ENCODE measurements at places on chromosomes 16 and 17. TPM values are rescaled to one million over a fixed set of nuclear protein-coding genes. Genes with fewer than 3 reads are reported as not detected.

The TMEM106A gene
- polyA plus RNA-seq, result 13.7 TPM

The HEATR3 gene
- 20.2 TPM for polyA plus RNA-seq

The NLRP1 gene
- polyA plus RNA-seq, result 47.1 TPM

The GSE1 gene
- polyA plus RNA-seq, result 59.5 TPM

The OR2C1 gene
- 0.52 TPM for polyA plus RNA-seq

The PLLP gene
- polyA plus RNA-seq, result 19.4 TPM

The ZNF423 gene
- polyA plus RNA-seq, result 26.0 TPM

The CA10 gene
- polyA plus RNA-seq, result 11.7 TPM

The BRIP1 gene
- polyA plus RNA-seq, result 11.3 TPM

The KRTAP2-2 gene
- polyA plus RNA-seq, result not detected

The ABCA8 gene
- polyA plus RNA-seq, result 1.5 TPM

The MGAT5B gene
- 1.4 TPM for polyA plus RNA-seq

The GINS3 gene
- 11.5 TPM for polyA plus RNA-seq

The NOG gene
- polyA plus RNA-seq, result 1.4 TPM

The KRTAP1-1 gene
- polyA plus RNA-seq, result not detected

The TLCD3B gene
- 0.74 TPM for polyA plus RNA-seq

The NXN gene
- polyA plus RNA-seq, result 33.3 TPM

The TRAF7 gene
- polyA plus RNA-seq, result 54.8 TPM

The CCDC154 gene
- 2.2 TPM for polyA plus RNA-seq

The RNF151 gene
- polyA plus RNA-seq, result not detected

The CCL4 gene
- 3.2 TPM for polyA plus RNA-seq

The KCNJ18 gene
- polyA plus RNA-seq, result not detected

The HSD17B1 gene
- polyA plus RNA-seq, result 3.7 TPM

The PHF23 gene
- polyA plus RNA-seq, result 66.4 TPM

The KRT17 gene
- polyA plus RNA-seq, result 4.0 TPM

The ECI1 gene
- polyA plus RNA-seq, result 70.8 TPM

The FSCN2 gene
- polyA plus RNA-seq, result 1.1 TPM

The WNK4 gene
- 12.2 TPM for polyA plus RNA-seq

The TEKT1 gene
- polyA plus RNA-seq, result 0.97 TPM

The ITGAL gene
- 3.4 TPM for polyA plus RNA-seq

The WFIKKN1 gene
- polyA plus RNA-seq, result 1.4 TPM
